Progenitor cell of endocrine pancreas (in vitro differentiated cells): ENCODE measurements at places on chromosomes 16 and 17.

- DNase-seq, result no peak
These were observed 8.8 kb downstream of the GPR139 start for GRCh38 chr16:20064931-20065330.

DNA sequence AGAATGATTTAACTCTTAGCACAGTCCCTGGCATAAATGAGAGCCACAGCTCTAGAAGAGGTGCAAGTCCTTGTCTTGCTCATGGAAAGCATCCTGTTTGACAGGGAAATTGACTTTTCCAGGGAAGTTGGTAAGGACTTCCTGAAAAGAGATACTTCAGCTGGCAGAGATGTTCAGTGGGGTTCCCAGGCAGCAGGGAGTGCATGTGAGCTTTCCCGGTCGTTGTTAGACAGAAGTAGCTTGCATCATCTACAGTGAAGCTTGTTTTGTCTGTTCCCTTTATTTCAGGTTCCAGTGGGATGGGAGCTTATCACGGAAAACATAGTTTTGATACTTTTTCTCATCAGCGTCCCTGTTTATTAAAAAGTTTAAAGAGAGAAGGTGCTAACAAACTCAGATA, 22.9 kb downstream of the ALDH3A2 start:
- DNase-seq, result no peak

DNA sequence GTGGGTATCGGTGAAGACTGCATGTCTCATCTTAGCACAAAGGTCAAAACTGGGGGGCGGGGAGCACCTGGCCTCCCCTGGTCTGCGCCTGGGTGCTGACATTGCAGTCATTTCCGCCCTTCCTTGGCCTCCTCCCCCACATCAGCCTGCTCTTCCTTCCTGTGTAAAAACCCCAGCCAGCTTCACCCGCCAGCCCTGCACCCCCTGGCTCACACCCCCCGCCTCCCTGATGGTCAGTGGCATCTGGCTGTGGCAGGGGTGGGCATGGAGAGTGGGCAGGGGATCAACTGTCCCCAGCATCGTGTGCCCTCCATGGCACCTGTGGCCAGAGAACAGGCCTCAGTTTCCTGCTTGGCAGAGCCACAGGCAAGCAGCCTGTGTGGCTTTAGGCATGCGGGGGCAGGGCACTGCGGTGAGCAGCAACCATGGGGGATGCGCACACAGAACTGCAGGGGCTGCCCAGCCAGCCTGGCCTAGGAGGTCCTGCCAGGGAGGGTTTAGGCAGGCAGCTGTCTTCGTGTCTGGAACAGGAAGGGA, 26.5 kb upstream of the LASP1NB start:
- DNase-seq, result no peak

DNA sequence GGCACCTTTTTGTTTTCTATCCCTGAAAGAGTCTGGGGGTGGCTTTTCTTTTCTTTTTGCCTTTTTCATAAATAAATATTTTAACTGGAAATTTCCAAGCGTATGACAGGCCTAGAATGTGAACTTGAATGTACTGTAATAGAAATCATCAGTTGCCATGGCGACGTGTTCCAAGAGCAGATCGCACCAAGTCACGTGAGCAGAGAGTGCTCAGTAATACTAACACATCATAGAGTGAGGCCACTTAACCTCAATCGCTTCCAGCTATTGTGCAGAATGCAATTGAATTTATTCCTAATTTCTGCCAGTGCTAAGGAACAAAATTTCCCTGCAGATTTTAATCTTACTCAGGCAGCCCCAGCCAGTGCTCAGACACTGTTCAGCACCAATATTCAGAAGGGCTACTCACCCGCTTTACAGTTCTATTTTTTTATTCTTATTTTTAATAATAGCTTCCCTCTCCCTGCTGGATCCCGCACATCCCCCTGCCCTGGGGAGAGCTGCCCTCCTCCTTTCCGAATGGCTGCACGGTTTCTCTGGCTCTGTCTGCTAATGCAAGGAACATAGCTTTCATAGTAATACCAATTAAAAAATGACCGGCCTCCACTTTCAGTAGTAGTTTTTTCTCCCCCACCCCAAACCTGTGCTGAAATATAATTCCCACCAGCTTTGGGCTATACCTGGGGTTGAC, 26.2 kb upstream of the PMFBP1 start:
- no peak for DNase-seq

DNA sequence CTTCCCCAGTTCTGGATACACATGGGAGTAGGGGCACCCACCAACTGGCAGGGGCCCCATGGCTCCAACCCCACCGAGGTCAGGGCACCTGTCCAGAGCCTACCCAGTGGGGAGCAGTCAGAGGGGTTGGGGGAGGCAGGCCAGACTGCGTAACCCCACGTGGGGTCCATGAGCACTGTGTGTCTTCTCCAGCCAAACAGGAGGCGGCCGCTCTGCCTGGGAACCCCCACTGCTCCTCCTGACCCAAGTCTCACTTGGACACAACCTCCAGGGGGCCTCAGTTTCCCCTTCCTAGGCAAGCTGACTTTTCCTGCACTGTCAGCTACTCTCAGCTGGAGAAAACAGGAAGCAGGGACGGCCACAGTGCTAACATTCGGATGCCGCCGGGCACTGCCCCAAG, 7.5 kb downstream of the ZNF469 start:
- DNase-seq, result no peak
